ENCODE measurements at places on chromosomes 11 and 22.

DNA sequence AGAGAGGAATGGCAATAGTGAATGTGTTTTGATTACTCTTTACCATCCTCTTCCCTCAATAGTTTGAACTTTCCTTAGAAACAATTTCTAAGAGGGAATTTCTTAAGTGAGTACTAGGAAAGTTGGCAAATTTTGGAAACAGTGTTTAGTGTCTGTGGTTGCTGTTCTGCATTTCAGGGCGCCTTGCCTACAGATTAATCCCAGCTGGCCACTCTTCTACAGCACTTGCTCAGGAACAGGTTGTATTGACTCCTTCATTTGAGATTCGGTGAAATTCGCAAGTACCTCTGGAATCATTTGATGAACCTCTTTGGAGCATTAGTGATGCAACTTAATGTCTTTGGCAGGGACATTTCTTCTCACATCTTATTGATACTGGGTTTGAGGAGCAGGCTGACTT is 28.3 kb downstream of the JAM3 start:
- DNase-seq = no peak

- no peak for DNase-seq
Observed at GRCh38 chr11:66651016-66651415, 12.5 kb downstream of the RBM4 start.

DNA sequence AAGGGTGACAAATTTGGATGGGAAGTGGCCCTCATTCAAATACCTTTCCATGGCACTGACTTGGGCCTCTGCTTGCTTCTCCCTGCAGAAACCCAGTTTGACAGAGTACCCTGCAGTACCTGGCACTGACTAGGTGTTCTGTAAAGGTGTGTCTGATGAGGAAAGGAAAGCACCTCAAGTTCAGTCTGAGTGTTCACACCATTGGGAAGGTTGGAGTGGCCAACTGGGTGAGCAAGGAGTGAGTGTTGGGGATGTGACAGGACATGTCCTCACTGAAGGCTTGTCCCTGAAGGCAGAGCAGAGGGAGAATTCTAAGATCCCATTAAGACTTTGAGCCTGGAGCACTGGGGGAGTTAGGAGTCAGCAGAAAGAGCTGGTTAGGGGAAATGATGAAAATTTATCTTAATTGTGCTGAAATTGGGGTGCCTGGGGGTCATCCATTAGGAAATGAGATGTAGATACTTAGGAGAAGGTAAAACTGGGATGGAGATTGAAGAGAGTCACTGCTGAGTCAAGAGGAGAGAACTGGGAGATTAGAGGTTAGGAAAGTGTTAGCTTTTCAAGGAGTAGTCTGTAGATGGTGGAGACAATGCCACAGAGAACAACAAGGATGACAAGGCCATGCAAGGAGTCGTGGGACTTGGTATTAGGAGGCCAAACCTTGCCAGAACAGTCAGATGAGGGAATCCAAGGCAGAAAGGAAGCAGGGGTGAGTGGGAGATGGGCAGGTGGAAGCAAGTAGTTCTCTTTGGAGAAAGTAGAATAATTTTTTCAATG is 6.1 kb downstream of the SREBF2 start:
- no peak for DNase-seq

DNA sequence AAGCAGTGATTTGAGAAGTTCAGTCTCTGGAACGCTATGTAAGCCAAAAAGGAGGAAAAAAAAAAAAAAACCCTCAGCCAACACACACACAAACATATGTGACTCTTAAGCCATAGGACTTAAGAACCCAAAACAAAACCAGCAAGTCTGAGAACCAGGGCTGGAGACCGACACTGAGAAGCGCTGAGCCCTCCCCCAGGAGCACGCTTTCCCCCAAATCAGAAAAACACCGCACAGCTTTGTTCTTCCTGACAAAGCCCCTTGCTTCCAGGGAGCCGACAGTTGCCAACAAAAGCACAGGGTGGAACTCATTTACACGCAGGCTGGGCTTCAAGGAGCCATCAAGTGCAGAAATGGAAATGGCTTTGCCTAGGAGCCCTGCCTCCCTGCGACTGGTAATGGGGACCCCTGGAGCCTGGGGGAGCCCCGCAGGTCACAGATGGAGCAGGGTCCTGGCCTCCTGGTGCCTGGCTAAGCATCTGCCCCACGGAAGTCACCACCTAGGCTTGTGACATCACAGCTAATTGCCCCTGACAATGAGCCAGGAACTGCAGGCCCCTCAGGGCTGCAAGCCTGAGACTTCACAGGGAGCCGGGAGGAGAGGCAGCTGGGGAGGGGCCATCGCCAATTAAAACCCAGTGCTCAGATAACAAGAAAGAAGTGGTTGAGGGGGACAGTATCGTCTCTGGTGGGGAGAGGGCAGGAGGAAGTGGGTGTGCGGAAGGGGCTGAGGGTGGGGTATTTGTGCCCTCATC is 66.9 kb downstream of the NFAM1 start:
- peak; percentile 36 for DNase-seq

- DNase-seq = peak; percentile 51
Observed at GRCh38 chr11:44017443-44018126, 30.2 kb upstream of the ACCSL start.

- peak; percentile 3 for DNase-seq
Observed at GRCh38 chr11:105910095-105910715, 111.8 kb downstream of the MSANTD4 start.

- no peak for DNase-seq
Observed at GRCh38 chr22:30279046-30279788, 10.1 kb downstream of the CASTOR1 start.

- DNase-seq = no peak
Observed at GRCh38 chr11:44404736-44405395, 94.9 kb upstream of the ALX4 start.

GRCh38 chr22:33569018-33569417 is 351.3 kb downstream of the LARGE1 start:
- no peak for DNase-seq

DNA sequence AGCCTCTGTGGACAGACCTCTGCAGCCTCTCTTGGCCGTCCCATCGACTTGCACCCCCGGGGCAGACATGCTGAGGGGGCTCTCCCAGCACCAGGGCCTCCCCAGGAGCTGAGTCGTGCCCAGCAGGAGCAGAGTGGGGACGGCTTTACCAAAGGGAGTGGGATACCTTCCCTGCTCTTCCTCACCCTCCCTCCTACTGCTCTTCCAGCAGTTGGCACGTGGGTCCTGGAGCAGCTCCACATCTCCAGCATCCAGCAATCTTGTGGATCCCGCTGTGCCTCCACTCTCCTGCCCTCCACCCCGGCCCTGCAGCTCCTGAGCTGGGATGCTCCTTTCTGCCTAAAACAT is 854.0 kb downstream of the BRD1 start:
- DNase-seq = no peak

- no peak for DNase-seq
Observed at GRCh38 chr11:15206791-15207190, 92.1 kb downstream of the INSC start.

DNA sequence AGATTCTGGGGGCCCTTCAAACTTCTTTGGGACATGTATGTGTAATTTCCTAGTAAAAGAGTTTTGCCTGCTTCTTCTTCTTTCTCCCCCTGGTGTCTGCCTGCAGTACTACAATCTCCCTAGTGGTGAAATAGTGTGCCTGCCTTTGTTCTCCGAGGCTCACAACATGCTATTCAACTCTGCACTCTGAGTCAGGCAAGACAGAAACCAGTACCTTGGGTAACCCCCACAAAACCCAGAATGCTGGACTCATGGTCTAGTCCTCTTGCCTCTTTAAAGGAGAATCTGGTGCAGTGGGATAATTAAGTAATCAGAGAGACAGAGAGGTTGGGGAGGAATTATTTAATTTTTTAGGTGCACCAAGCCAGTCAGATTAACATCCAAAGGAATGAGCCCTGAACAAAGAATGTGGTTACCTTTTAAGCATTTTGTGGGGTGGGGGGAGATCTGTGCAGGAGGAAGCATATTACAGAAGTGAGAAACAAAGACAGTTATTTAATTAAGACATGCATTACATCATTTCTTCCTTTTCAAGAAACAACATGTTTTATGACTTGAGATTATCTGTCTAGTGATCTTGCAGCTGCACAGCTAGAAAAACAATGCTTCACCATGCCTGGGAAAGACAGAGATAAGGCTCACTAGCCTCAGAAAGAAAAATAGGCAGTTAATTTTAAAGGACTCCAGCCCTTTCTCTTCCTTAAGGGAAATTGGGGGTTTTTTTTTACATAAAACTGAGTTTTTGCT is 11.0 kb upstream of the MS4A6A start:
- DNase-seq = peak; percentile 16

DNA sequence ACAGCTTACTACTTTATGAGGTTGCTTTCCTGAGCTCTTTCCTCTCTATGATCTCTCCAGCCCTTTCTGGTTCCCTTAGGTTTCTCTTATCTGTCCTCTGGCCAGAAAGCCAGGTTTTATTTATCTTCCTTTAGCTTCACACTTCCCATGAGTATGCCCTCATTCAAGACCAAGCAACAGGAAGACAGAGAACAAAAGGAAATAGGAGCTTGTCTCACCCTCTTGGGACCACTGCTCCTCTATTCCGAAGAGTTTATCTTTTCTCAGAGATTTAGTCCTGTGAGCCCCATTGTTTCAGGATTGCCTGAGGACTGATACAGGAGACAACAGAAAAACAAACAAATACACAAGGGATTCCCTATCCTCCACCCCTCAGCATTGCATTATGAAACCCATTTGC is 62.4 kb upstream of the CCDC179 start:
- DNase-seq = no peak

DNA sequence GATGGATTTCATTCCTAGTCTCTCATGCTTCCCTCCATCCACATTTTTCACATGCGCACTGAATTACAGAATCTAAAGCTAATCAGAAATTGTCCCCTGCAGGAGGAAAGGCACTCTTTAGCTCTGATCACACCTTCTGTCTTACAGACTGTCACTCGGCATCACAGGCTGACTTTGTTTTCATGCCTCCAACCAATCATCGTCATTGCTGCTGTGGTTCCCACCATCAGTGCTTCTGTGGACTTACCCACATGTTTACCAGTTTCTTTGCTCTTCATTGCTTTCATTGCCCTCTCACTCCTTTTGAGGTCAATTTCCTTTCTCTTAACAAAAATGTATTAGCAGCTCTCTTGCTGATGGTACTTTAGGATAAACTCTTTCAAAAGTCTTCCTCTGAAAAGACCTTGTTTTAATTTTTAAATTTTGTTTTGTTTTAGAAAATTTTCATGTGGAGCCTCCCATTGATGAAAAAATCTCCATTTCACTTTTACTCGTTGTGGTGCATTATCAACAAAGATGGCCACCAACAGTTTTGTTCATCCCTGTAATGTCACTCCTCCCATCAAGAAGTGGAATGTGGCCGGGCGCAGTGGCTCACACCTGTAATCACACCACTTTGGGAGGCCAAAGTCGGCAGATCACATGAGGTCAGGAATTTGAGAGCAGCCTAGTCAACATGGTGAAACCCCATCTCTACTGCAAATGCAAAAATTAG is 20.2 kb upstream of the TREH start:
- DNase-seq = no peak

GRCh38 chr11:46920755-46921154 is 2.4 kb upstream of the LRP4 start:
- peak; percentile 99 for DNase-seq

DNA sequence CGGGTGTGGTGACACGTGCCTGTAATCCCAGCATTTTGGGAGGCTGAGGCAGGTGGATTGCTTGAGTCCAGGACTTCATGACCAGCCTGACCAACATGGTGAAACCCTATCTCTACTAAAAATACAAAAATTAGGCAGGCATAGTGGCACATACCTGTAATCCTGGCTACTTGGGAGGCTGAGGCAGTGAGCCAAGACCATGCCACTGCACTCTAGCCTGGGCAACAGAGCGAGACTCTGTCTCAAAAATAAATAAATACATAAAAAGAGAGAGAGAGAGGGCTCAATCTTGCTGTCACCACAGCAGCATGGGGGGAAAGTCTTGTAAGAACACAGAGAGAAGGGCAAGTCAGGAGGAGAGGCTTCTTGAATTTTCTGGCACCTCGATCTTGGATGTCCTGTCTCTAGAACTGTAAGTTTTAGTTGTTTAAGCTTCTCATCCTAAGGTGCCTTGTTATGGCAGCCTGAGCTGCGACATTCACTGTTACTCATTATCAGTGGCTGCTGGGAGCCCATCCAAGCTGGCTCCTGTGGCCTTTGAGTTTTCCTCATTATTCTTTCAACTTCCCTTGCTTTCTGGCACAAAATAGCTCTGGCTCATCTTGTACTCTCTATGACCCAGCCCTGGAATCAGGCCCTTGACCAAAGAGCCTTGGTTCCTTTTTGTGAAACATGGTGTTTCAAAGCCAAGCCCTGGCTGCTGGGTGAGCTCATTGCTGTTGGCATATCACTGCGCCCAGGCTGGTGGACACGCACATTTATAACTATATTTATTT is 8.0 kb upstream of the PSMC3 start:
- DNase-seq = peak; percentile 55

DNA sequence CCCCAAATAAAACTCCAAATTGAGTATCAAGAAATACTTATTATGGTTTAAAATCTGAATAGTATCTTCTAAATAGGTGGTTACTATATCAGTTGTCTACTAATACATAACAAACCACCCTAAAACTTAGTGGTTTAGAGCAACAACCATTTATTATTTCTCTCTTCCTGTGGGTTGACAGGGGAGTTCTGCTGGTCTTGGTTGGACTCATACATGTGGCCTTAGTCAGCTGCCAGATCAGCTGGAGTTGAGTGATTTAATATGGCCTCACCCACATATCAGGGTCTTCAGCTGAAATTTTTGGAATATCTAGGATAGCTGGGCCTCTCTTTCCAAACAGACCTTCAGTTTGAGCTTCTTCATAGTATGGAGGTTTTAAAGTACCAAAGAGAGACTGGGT is 34.5 kb downstream of the C11orf65 start:
- peak; percentile 89 for DNase-seq

GRCh38 chr11:97610000-97610399 is 1220.2 kb downstream of the JRKL start:
- DNase-seq = no peak

DNA sequence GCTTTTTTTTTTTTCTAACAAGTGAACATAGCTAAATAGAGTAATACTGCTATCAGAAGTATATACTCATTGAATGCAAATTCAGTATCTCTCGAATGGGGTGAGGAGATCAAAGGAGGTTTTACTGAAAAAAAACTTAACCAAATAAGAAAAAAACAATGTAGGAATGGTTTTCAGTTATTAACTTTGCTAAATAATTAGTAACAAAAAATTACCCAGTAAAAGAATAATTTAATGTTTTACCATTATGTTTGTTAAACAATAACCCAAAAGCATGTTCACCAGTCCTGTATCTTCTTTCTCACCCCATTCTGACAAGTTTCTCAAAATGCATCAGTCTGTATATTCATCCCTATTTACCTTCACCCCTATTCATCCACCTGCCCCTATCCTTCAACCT is 22.6 kb upstream of the CTSC start:
- no peak for DNase-seq

- no peak for DNase-seq
Observed at GRCh38 chr11:45243967-45244366, 42.2 kb downstream of the SYT13 start.

DNA sequence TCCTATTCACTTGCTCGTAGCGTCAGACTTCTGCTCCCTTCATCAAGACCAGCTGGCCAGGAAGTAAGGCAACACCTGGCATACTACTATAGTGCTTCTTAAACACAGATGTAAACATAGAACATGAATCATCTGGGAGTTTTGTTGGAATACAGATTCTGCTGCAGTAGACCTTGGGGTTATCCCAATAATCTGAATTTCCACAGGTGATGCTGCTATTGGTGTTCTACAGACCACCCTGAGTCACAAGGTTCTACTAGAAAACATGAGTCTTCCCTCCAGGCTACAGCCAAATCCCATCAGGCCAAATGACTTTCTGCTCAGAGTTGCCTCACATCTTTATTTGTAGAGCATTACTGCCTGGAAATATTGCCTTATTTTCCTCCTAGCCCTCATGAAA is 175.2 kb downstream of the NELL1 start:
- no peak for DNase-seq

- peak; percentile 93 for DNase-seq
Observed at GRCh38 chr11:102345904-102346303, 1.1 kb upstream of the BIRC2 start.
